ENCODE measurements at places on chromosomes 3 and 15.

DNA sequence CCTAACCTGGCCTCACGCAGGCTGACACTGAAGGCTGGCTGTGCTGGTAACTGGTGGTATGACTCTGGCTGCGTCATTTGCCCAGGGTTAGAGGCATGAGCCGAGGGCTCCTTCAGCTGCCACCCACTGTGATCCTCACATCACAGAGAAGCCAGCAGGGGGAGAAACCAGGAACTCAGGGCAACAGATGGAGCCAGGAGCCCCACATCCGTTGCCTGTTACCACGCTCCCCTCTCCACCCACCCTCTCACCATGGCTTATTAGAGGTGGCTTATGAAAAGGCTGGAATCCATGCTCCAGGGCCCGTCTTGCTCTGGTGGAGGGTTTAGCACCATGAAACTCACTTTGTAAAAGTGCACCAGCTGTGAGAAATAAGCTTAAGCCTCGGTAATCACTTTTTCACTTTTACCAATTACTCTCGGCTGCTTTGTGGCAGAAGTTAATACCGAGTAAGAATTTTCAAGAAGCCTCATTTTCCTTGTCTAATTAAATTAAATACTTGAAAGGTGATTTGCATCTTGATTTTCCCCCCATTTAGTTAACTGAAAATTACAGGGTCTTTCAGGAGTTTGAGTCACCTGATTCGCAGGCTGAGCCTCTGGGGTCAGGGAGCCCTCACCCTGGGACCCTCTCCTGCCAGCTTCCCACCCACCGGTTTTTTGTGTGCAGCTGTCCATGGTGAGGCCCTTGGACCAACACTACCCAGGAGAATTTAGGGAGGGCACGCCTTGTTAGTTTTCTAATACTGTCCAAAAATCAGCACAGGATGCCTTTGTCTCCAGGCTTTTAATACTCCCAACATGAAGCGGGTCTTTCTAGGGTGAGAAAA, 60.9 kb downstream of the ASB7 start:
- no peak for DNase-seq

DNA sequence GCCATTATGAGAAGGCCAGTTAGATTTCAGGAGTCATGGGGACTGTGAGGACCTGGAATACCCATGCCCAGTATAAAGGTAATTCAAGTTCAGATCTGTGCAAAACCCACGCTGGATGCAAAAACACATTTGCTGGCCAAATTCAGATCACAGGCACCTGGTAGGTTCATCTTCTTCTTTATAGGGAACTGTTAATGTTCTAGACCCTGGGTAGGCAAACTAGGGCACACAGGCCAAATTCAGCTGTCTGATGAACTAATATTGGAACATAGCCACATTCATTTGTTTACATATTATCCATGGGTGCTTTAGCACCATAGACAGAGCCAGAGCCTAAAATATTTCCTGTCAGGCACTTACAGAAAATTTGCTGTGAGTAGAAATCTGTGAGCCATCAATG, 241.4 kb downstream of the PTPRG start:
- DNase-seq: no peak

- no peak for DNase-seq
Measured at GRCh38 chr15:98076021-98076816, 115.7 kb downstream of the ARRDC4 start.

DNA sequence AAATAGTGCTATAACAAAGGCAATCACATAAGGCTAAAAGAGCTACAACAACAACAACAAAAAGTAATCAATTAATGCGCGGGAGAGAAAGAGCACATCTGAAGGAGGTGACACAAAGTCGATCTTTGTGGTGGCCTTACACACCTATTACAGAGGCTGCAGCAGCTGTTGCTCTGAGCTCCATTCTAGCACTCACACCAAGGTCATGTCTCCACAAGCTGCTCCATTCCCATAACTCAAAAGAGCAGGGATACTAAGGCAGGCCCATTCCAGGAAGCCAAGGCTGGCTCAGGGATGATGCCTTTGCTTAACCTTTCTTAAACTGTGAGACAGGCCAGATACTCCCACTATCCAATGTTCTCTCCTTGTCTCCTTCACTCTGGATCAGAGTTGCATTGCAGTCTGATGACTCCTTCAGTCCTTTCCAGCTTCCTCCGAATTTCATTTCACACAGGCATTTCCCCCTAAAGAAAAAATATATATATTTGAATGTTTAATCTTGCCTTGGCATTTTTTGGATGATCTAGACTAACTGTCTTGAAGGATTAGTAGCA, 52.7 kb downstream of the SNTN start:
- no peak for DNase-seq

GRCh38 chr15:36831125-36831903, 251.9 kb downstream of the CDIN1 start:
- no peak for DNase-seq
